ENCODE measurements at places on chromosomes 11 and 22. TPM values are rescaled to one million over a fixed set of nuclear protein-coding genes. Genes with fewer than 3 reads are reported as not detected.

CARD18 gene
- total RNA-seq, result not detected

TENM4 gene
- total RNA-seq, result 38.1 TPM

TMEM191C gene
- total RNA-seq, result 2.1 TPM

UPK2 gene
- total RNA-seq, result not detected

GPHA2 gene
- total RNA-seq, result not detected

KRTAP5-3 gene
- total RNA-seq, result not detected

SULT4A1 gene
- 6.3 TPM for total RNA-seq

IL17RA gene
- total RNA-seq, result 7.1 TPM

LMO1 gene
- 1.5 TPM for total RNA-seq

RBFOX2 gene
- 136 TPM for total RNA-seq

DEUP1 gene
- 0.70 TPM for total RNA-seq

NXPE2 gene
- total RNA-seq, result 0.26 TPM

CCDC117 gene
- 36.5 TPM for total RNA-seq

OR8G5 gene
- total RNA-seq, result not detected

OSBP2 gene
- 2.8 TPM for total RNA-seq

Data from neural crest cell (in vitro differentiated cells).